ENCODE measurements at places on chromosomes 1 and 21. TPM values are rescaled to one million over a fixed set of nuclear protein-coding genes. Genes with fewer than 3 reads are reported as not detected.

The ANKRD35 gene
- total RNA-seq: 0.33 TPM

The LYPD8 gene
- not detected for total RNA-seq

The KRTAP21-2 gene
- total RNA-seq: not detected

The MRAP gene
- total RNA-seq: not detected

The RGS1 gene
- 69.2 TPM for total RNA-seq

The CFHR5 gene
- not detected for total RNA-seq

DNA sequence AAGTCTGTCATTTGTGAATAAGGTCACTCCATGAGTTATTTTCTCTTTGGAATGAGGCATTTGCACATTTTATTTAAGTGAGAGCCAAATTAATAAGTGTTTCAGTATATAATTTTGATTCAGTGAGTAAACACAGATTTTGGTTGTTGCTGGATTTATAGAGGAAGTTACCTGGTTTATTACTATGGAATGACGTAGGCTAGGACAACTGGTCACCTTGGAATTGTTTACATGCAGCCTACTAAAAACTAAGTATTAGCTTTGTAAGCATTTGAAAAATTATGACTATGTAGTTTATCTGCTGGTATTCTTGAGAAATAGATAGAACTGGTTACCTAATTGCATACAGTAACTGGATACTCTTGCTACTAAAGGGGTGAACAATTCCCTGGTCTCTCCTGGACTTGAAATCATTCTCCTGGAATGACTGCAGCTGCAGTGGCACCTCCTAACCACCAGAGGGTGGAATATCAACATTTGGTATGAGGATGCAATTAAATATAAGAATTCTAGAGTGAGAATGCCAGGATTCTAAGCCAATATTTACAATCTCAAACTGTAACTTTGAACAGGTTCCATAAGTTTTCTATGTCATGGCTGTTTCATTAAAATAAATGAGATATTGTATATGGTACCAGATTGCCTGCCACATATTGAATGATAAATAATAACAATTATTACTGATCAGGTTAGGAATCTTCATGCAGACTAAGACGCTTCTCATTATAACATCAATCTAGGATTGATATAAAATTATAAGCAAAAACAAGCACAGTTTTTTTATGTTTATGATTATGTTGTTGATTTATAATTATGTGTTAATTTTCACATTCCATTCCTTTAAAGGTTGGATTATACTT, 3.5 kb upstream of the KRTAP27-1 start:
- no peak for DNase-seq

DNA sequence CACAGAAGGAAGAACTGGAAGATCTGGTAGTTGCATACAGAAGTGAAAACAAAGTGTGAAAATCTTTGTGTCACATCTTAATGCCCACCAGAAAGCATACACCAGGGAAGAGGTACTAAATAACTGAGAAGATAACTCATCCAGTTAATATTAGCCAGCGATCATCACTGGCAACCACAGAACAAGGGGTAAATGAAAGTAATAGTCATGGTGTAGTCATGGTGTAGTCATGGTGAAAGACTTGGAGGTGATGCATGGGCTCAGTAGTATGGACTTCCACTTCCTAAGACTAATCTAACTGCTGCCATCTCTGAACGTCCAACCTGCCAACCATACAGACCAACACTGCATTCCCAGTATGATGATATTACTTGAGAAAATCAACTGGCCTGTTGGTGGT, 481.2 kb upstream of the NR5A2 start:
- no peak for DNase-seq

DNA sequence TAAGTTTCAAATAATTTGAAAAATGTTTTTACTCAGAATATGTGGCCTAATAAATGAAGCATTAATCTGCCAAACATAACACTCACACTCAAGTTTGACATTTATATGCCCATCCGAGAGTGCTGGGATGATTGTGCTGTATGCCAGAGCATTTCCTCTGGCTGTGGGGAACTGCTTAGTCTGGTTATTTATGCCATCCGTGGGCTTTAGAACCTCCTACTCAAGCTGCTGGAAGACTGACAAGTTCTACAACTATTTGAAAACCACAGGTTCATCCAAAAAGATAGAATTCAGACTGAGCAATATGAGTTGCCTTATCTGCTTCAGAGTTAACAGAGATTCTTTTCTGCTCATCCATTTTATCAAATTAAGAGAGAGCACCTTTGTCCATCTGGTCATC, 25.9 kb downstream of the PCNX2 start:
- DNase-seq: no peak

- no peak for DNase-seq
Observed at GRCh38 chr1:69777971-69778370, 210.2 kb downstream of the LRRC7 start.
